ENCODE measurements at places on chromosomes 6 and 20.

- DNase-seq = peak; percentile 53
These were observed 30.6 kb downstream of the MRPL14 start for GRCh38 chr6:44096612-44097011.

- DNase-seq = no peak
These were observed 49.9 kb upstream of the TOP1 start for GRCh38 chr20:40978761-40979160.

- peak; percentile 60 for DNase-seq
These were observed 54.4 kb downstream of the RTN4IP1 start for GRCh38 chr6:106574741-106575458.

GRCh38 chr6:169117663-169118062, 136.0 kb downstream of the THBS2 start:
- no peak for DNase-seq

- no peak for DNase-seq
These were observed 9.2 kb upstream of the TBX18 start for GRCh38 chr6:84773431-84774156.

DNA sequence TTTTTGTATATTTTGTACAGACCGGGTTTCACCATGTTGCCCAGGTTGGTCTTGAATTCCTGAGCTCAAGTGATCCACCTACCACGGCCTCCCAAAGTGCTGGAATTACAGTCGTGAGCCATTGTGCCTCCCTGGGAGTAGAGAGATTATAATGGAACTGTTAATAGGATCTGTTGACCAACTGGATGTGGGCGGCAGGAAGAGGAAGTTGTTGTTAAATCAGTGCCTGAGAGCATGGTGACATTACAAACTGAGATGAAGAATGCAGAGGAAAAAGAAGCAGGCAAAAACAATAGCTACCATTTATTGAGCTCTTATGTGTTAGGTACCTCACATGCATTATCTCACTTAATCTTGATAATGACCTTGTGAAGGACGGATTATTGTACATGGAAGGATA, 9.2 kb upstream of the L3MBTL3 start:
- no peak for DNase-seq

- no peak for DNase-seq
These were observed 12.5 kb downstream of the RALGAPA2 start for GRCh38 chr20:20699917-20700316.

DNA sequence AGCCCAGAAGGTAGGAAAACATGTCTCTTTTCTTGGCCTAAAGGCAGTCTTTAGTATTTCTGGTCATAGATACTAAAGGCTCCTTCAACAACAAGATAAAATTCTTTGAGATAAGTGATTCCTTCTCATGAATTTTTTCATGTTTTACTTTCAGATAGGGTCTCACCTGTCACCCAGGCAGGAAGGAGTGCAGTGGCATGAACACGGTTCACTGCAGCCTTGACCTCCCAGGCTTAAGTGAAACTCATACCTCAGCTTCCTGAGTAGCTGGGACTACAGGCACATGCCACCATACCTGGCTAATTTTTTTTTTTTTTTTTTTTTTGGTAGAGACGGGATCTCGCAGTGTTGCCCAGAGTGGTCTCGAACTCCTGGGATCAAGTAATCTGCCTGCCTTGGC, 9.1 kb downstream of the PNLDC1 start:
- DNase-seq = no peak

DNA sequence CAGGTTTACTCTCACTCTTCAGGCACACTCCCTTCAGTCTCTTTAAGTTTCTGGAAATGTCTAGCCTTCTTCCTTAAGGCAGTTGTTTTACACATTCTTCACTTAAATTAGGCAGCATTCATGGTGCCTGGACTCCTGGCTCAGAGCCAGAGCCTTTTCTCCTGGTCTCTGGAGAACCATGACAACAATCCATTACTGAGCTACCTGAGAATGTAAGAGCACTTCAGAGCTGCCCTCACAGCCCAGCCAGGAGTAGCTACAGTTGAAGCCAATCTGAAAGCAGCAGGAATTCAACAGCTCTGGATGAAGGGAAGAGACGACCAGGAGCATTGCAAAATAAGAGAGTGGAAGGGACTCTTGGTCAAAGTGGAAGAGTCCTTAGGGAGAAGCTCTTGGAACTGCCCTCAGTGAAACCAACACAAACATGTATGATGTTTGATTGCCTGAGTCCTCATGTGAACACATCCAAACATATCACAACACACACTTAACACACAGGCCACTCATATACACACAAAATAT, 416.8 kb upstream of the SPTLC3 start:
- DNase-seq = no peak

GRCh38 chr20:58003525-58003924, 224.9 kb downstream of the ANKRD60 start:
- DNase-seq = no peak

GRCh38 chr6:7496266-7496875, 45.1 kb upstream of the DSP start:
- no peak for DNase-seq

DNA sequence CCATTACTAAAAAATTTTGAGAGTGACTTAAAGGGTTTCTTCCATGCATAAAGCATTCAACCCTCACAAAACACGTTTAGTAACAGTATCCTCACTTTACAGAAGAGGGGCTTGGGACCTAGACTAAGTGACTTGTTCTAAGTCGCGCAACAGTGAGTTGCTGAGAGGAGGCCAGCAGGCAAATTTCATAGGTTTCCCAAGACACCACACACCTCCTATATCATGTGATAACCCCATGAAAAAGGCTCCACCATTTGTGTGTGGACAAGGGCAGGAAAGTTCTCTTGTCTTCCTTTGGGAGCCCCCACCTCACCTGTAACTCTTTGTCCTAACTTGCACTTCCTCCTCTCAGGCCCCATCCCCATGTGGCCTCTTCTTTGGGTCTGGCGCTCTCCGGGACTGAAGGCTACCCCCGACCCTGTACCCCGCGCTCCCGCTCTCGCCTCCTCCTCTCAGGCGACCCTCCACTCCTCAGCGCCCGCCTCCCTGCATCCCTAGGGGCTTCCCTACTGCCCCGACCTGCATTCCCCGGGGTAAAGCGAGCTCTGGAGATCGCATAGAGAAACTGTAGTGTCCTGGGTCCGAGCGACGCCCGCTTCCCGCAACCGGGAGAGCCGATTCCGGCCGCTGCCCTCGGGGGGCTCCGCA, 392 bp downstream of the PSMB8 start:
- peak; percentile 17 for DNase-seq

- no peak for DNase-seq
These were observed 123.3 kb downstream of the OGFRL1 start for GRCh38 chr6:71411882-71412281.

DNA sequence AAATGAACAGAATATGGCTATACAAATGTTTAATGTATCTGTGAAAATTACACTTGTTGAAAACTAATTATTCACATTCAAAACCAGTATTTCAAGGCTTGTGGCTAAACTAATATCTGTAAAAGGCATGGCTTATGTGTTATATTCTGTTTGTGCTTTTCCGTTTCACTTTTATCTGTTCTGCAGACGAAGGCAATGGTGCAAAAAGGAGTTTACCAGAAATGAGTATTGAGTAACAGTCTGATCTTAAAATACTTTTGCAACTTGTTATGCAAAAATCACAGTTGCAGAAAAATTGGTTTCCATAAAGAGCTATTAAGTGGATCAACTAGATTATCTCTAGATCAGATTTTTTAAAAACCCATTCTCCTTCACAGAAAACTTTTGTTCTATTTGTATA, 9.4 kb upstream of the STX11 start:
- DNase-seq = no peak

DNA sequence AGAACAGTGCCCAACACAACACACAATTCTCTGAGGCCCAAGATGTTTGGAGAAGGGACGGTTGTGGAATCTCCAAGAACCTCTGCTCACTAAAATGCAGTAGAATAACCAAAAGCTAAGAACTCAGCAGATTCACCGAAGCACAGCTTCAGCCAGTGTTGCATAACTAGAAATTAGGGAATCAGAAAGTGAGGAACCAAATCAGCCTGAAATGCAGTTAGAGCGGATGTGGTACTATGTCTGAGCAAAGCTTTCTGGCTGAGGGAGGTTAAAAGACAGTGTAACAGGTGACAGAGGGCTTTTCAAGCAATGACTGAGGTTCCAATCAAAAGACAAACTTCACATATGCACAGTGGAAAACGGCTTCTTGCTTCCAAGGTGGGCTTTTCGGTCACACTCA, 197.9 kb upstream of the KCNK16 start:
- no peak for DNase-seq

GRCh38 chr20:21303872-21304586, 898 bp downstream of the XRN2 start:
- no peak for DNase-seq

DNA sequence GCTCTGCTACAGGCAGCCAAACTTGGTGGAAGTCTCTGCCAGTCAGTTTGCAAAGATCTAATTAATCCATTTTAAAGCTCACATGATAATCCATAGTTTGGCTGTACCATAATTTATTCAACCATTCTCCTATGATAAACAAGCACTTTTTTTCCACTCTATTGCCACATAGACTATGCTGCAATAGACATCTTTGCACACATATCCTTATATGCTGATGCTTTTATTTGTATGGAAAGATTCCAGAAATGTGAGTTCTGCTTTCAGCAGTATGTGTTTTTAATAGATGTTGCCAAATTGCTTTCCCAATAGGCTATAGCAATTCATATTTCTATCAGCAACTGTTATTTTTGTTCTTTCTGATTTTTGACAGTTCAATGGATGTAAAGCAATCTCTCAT, 628.0 kb downstream of the KIF16B start:
- no peak for DNase-seq

DNA sequence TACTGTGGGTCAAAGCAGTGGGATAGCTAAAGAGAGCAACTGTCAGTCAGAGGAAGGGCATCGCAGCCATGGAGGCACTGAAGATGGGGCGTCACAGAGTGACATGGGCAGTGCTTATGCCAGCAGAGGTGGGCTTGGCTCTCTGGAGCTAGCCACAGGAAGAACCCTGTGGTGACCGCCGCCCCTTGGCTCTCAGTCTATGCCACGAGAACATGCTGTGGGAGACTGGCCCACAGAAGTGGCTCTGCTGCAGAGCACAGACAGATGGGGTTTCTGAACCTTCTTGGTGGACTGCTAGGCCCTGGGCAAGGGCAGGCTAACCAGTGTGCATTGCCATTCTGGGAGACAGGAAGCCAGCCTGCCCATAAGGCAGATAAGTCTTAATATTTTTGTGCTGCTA, 290.0 kb upstream of the SUPT3H start:
- DNase-seq = no peak

- DNase-seq = no peak
These were observed 219.0 kb downstream of the ERMARD start for GRCh38 chr6:169970306-169970988.

DNA sequence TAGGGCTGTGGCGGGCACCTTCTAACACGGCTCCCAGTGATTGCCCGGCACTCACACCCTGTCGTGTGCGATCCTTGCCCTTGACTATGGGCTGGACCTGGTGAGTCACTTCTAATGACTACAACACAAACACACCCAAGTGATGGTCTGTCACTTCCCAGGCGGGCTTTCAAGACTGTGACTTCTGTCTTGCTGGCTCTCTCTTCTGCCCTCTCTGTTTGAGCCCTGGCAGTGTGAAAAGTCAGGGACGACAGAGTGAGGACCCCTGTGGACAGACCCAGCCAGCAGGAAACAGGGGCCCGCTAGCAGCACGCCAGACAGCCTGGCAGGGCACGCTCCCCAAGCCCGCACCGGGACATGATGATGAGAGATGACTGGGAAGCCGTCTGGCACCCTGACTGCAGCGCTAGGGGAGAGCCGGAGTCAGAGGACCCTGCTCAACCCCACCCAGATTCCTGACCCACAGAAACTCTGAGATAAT, 43.0 kb downstream of the KIF16B start:
- peak; percentile 50 for DNase-seq

GRCh38 chr20:35368666-35369423, 42.9 kb downstream of the UQCC1 start:
- DNase-seq = no peak

DNA sequence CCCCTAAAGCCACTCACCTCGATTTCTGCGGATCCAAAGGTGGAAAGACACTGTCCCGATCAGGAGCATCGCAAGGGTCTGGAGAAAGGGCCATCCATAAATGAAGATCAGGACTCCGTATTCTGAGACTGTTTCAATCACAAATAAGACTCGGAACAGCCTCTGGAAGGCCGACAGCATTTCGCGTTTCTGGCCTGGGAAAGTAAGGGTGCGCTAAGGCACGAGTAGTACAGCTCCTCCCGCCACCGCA, 44.6 kb downstream of the DPPA5 start:
- no peak for DNase-seq

DNA sequence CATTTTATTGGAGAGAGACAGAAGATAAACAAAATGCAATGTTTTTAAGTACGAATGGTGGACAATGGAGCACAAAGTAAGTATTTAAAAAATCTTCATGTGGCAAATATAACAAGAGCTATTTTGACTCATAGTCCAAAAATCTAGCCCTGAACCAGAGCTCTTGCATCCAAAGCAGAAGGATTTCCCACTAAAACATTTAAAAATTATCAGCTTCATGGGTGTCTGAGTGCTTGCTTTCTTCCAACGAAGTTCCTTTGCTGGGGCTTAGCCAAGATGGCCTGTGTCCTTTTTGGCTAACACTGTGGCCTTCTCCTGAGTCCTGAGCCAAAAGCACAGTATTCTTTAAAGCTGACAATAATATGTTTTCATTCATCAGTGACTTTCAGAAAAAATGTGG, 161.7 kb downstream of the RIMS1 start:
- DNase-seq = peak; percentile 22

DNA sequence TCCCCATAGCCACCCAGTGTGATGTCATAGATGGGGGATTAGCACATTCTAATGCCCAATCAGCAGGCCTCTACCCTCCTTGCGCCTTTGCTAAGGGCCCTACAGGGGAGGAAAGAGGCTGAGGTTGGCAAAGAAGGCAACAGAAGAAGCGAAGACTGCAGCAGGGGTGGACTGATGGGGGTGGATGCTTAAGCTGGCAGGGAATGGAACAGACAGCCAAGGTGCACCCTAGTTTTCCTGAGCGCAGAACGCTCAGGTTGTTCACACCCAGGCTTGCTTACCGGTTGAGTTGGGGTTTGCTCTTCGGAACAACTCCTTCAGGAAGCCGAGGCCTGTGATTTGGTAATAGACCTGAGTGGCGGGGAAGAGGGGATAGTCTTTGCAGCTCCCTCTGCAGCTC, 12.7 kb downstream of the MRPS18A start:
- no peak for DNase-seq

GRCh38 chr20:37526238-37526838, 1.3 kb downstream of the BLCAP start:
- no peak for DNase-seq

DNA sequence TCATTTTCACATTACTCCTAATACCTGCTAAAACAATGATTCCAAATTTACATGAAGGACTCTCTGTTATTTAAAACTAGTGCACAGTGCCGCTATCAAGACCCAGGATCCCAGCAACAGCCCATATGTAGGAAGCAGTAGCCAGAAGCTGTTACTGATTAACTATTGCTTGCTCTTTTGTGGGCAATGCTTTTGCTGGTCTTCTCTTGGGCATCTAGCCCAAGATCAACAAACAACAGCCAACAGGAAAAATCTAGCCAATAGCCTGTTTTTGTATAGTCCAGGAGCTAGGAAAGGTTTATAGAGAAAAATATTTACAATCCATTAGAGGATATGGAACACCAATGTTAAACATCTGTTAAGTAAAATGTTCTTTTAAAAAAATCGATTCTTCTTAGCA, 22.1 kb upstream of the TENT5A start:
- DNase-seq = no peak
